ENCODE measurements at places on chromosomes 3 and 15.

DNA sequence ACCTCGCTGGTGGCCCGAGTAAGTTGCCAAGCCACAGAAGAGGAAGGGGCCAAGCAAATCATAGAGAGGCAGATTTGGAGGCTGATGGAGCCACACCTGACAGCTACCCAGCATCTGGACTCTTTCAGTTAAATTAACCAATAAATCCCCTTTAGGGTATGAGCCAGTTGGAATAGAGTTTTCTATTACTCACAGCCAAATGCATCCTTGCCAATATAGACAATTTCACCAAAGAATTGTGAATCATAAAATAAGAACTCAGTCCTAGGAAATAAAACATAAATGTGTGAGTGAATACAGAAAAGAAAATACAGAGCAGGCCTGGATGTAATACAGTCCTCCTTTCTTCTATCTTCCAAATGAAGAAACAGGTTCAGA lies 161.6 kb upstream of the ANKRD28 start:
- DNase-seq: no peak

GRCh38 chr15:67085237-67085817 lies 19.9 kb downstream of the SMAD3 start:
- DNase-seq: no peak

GRCh38 chr3:18885612-18886011 lies 262.7 kb upstream of the KCNH8 start:
- no peak for DNase-seq

GRCh38 chr15:62887113-62887570 lies 155.4 kb upstream of the TPM1 start:
- DNase-seq: no peak

GRCh38 chr3:140177943-140178342 lies 243.0 kb downstream of the CLSTN2 start:
- no peak for DNase-seq

GRCh38 chr3:189690237-189690636 lies 59.0 kb downstream of the TP63 start:
- no peak for DNase-seq

- no peak for DNase-seq
Observed at GRCh38 chr3:140459462-140459861, 218.4 kb upstream of the TRIM42 start.

DNA sequence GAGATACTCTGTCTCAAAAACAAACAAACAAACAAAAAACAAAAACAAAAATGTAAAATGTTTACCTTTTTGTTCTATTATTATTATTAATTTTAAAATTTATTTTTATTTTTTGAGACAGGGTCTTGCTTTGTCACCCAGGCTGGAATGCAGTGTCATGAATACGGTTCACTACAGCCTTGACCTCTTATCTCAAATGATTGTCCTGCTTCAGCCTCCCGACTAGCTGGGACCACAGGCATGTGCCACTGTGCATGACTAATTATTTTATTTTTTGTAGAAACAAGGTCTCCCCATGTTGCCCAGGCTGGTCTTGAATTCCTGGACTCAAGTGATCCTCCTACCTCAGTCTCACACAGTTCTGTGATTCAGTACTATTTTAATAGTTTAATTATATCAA lies 5.7 kb upstream of the SLC25A26 start:
- no peak for DNase-seq

DNA sequence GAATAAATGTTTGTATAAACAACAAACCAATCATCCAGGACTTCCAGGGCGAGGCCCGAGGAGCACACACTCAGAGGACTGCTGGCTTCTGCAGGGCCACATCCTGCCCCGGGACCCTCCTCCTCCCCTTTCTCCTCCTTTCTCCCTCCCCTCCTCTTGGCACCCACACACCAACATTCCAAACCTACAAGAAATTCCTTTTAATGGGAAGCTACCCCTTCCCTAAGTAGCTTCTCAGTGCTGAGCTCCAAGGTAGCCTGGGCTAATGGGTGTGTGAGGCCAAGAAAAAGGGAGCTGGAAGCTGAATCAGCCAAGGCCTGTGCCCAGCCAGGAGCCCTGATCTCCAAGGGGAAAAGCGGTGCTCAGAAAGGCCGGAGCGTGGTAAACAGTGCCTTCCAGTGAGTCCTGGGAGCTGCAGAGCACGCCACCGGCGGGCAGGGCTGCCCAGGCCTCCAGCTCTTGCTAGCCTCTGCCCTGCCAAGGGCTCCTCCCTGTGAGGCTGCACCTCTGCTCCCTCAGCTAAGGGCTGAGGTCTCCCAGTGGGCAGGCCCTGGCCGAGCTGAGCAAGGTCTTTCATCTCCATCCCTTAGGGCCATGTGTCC lies 3.9 kb downstream of the ITIH3 start:
- DNase-seq: no peak

GRCh38 chr3:79052054-79052681 lies 715.6 kb downstream of the ROBO1 start:
- no peak for DNase-seq

DNA sequence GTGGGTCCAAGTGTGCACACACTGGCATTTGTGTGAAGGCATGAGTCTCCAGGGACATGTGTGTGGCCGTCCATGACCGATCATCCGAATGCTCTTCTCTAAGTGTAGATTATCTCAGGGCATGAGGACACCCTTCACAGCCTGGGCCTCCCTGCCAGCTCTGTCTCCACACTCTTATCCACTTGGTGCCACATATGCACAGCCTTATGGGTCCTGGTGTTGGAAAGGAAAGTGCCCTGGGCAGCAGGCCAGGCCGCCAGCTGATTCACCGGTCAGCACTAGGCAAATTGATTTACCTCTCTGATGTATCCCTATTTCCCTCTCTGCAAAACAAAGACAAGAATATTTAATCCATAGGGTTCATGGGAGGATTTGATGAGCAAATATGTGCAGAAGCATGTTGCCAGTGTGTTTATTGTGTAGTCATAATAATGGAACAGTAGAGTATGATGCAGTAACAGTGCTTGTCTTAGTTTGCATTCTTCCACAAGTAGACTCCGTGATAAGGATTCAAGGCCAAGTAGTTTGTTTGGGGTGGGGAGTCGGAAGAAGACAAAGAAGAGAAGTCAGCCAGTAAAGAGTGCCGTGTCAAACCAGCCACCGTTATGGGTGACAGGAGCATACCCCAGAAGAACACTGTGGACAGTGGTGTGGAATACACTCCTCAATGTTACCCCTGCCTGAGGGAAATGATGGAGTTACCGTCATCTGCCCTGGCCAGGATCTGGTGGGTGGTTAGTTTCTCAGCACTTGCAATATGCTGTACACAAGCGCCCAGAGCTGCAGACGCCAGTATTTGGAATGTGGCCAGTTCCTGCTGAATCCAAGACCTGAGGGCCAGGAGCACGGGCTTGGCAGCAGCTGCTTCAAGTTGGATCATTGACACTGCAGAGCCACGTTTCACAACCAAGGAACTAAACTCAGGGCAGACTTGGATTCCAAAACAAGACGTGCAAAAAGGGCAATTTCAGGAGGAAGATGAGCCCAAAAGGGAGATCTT lies 85.1 kb downstream of the MTHFS start:
- DNase-seq: no peak

- no peak for DNase-seq
Observed at GRCh38 chr3:172062761-172063160, 23.4 kb downstream of the FNDC3B start.

- DNase-seq: no peak
Observed at GRCh38 chr15:63701365-63701764, 104.2 kb downstream of the FBXL22 start.

DNA sequence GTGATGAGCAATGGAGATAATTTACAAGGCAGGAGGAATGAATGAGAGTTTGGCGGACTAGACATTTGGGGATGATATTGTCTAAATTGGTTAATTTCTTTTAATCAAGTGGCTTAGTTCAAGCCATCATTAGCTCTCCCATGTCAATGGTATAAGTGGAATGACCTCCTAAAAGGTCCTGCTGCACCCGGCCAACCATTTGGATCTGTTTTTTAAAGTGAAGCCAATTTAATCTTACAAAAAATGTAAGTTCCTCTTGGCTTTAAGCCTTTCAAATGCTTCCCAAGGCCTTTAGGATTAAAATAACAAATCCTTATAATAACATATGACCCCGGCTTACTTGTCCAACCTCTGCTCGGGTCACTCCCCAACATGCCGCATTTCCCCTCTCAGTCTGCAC lies 484.4 kb upstream of the ADAMTS9 start:
- no peak for DNase-seq

All from caudate nucleus (tissue), 63 donors.